ENCODE measurements at places on chromosomes 3 and 15.
A peak's percentile ranks its signal among the peaks of the same experiment; 100 is the strongest.

GRCh38 chr3:100114413-100115030 lies at the start of gene FILIP1L:
Gene FILIP1L, minus strand, starts transcription at chr3:100114501.
- no peak for DNase-seq

GRCh38 chr15:82774496-82774895 lies 31.4 kb downstream of the FSD2 start:
- DNase-seq = no peak

DNA sequence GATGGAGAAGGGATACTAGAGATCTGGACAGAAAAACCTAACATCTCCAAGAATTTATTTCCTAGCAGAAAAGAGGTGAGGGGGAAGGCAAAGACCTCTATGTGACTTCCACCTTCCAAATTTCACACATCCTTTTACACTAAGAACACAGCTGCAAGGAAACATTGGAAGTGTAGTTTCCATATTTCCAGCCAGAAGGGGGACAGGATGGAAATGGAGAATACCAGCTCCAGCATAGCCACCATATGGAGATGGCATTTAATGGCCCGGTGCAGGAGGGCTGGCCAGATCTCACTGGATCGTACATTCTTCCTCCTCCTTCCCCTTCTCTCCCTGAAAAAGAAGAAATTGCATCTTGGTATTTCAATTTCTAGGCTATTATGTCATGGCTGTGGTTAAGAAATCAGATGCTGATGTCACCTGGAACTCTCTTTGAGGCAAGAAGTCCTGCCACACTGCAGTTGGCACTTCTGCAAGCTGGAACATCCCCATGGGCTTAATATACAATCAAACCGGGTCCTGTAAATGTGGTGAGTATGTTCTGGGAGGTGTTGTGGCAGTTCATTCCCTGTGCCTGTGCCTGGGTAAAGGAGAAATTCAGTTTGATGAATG lies 36.9 kb upstream of the TF start:
- no peak for DNase-seq

DNA sequence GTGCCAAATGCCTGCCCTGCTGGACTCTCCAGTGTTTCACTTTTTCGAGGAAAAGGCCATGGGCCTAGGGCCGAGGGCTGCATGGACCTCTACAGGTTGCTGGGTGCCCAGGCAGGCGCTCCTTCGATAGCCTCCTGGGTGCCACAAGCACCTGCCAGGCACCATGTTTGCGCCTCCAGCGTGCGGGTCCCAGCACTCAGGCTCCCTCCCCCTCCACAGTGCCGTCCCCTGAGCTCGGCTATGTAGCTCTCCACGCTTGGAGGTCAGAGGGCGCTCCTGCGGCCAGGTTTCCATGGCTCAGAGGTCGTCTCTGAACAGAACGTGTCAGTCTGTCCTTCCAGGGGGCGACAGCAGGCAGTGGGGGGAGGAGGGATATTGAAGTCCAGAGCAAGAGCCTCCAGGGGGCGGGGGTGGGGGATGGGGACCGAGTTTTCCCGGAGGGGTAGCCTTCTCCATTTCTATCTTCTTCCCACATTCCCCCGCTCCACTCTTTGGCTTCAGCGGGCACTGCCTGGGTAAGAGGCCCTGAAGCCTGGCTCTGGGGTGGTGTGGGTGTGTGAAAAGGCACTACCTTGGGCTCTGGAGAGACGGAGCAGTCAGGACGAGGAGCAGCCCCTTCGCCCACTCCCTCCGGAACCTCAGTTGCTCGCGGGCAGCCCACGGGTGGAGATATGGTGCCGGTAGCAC lies 3.6 kb downstream of the ONECUT1 start:
- DNase-seq = no peak

GRCh38 chr3:170205302-170205701 lies 16.9 kb upstream of the PRKCI start:
- peak; percentile 29 for DNase-seq

GRCh38 chr15:77599899-77600298 lies 32.8 kb downstream of the LINGO1 start:
- no peak for DNase-seq

DNA sequence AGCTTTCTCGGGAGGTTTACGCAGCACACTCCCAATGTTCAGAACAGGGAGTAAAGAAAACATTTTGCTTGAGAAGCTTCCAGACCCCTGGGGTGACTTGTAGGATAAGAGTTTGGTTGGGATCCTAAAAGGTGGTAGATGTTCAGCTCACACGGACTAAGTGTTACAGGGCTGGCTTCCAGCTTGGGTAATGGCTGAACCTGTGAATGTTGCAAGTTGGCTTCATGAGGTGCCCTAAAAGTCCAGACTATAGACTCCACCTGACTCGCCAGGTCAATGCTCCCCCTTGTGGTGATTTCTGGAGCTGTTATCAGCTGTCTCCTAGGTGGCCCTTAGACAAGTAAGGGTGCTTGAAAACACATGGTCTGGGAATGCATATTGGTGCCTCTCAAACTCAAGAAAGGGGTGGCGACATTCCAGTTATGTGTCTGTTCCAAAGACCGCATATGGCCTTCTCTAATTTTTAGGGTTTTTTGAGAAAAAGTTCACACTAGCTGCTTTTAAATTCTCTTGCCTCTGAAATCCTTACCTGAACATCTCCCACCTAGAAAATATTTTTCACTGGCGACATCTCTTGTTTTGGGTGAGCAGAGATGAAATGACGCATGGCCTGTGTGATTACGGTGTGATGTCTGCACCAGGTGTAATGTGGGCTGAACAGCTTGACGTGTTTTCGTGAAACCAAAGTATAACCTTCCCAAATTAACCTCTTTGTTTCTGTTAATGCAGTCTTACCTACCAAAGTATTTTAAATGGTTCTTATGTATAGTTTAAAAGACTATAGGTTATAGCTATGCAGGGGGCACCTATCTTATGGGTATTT lies 175.7 kb upstream of the KBTBD8 start:
- DNase-seq = peak; percentile 44

GRCh38 chr3:127473244-127474024 lies 117.1 kb downstream of the TPRA1 start:
- no peak for DNase-seq

DNA sequence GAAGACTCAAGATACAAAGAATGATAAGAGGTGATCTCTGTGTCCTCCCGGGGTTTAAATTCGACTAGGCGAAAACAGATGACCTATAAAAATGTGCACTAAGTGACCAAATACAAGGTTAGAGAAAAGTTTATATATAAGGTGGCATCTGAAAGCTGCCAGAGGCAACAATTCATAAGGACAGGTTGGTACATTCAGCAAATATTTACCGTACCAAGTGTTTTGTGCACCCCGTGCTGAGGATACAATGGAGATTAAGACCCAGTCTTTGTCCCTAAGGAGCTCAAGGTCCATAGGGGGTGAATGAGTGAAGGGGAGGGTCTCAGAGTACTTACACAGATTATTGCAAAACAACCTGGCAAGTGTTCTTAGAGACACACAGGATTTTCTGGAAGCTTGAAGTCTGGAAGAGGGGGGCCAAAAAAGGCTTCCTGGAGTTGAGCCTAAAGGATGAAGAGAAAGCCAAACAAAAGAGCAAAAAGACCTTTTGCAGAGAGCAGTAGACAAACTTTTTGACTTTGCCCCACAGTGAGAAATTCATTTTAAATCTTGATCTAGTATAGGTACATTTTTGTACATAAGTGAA lies 71.4 kb upstream of the LRIG1 start:
- DNase-seq = no peak

DNA sequence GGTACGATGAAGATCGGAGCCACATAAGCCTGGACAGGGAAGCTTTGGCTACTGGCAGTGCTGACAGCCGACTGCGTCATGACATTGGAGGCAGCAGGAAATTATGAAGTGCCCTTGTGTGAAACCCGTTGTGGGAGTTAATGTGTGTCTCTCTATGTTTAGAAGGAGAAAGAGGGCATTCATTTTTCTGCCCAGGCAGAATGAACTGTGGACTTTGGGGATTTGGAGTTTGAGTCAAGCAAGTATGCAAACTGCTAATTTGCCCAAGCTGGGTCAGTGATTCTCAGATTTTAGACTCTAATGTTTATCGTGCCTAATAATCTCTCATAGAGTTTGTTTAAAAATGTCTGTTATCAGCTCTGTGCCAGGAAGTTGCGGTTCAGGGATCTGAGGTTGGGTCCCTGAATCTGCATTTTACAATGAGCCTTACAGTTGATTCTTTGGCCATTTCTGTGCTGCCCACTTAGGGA lies 5.6 kb downstream of the CTXND1 start:
- no peak for DNase-seq

- DNase-seq = no peak
Measured at GRCh38 chr15:60627298-60627943, 148.5 kb upstream of the ICE2 start.

- DNase-seq = no peak
Measured at GRCh38 chr3:32817558-32818228, at the start of gene TRIM71. Gene TRIM71, plus strand, starts transcription at chr3:32817997. Its CDS starts 84 bp downstream, at chr3:32818081.
